ENCODE measurements at places on chromosomes 1 and 21.

DNA sequence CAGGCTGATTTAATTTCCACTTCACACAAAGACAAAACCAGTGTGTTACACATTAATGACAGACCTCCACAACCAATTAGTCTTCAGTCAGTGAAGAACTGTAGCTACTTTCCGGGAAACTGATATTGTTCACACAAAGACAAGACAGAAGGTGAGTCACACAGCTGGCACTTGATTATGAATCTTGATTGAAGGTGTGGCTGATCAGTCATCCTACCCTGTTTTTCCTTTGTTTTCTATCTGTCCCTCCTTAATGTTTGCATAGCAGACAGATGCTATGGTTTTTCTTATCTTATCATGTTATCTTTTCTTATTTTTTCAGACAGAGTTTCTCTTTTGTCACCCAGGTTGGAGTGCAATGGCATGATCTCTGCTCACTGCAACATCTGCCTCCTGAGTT, 185.1 kb upstream of the GREM2 start:
- no peak for DNase-seq

GRCh38 chr1:221555689-221556433, 186.0 kb downstream of the DUSP10 start:
- no peak for DNase-seq

GRCh38 chr1:19786988-19787423, 12.7 kb downstream of the TMCO4 start:
- no peak for DNase-seq

GRCh38 chr1:25768999-25769398, 31.0 kb upstream of the SELENON start:
- no peak for DNase-seq

- DNase-seq = no peak
These were observed 49.5 kb downstream of the DR1 start for GRCh38 chr1:93395195-93395594.

GRCh38 chr1:110853135-110853534, 19.8 kb upstream of the CD53 start:
- DNase-seq = no peak

GRCh38 chr1:204563307-204563706, 47.1 kb downstream of the MDM4 start:
- DNase-seq = no peak
